ENCODE measurements at places on chromosomes 2 and 18.

DNA sequence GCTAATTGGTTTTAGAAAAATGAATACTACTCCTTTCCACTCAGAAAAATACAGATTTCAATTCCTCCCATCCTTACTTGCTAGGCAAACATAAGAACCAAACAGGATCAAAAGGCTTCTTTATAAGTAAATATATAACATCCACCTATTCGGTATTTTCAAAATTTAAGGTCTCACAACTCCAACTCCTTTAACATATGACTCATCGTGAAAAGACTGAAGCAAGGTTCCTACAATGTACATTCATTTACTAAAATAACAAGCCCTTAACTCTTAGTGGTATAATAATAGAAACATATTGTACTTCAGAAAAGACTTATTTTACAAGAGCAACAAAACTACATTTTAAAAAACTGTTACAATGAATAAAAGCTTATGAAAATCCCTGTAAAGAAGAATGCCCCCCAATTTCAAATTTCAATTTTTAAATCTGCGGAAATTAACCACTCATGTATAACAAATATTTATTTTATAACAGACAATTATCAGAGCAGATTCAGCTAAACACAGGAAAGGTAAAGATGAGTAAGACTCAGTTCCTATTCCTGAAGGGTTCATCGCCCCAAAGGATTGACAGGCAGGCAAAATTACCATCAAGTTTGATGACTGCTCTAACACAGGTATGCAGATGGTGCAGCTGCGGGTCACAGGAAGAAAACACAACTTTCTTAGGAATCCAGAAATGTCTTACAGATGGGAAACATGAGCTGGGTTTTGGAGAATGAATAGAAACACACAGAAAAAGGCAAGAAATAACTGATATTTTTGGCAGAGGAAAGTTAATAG lies 96.4 kb downstream of the COBLL1 start:
- no peak for DNase-seq

GRCh38 chr2:161417438-161418274 lies 1.6 kb downstream of the TBR1 start:
- DNase-seq, result no peak

- no peak for DNase-seq
These were observed 5.0 kb downstream of the NDUFS1 start for GRCh38 chr2:206154197-206154596.

GRCh38 chr2:238576674-238577073 lies 149.9 kb downstream of the ASB1 start:
- DNase-seq, result no peak

DNA sequence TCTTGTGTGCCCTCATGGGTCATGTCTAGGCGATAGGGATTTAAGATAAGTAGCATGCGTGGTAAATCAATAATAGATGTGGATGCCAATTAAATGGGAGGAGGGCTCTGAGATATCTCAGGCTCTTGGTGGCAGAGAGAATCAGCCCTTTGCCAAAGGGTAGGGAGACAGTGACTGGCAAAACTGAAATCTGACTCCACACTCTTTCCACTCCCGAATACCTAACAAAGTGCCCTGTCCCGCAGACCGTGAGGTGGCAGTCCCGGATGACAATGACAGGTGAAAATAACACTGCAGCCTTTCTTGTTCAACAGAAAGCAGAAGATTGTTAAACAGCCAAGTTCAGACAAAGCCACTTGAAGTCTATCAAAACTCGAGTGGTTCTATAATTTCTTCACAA lies 47.0 kb downstream of the C2orf76 start:
- DNase-seq, result no peak

- DNase-seq, result no peak
These were observed 135.3 kb downstream of the ETAA1 start for GRCh38 chr2:67532387-67532786.

All from HS-5 (cell line).